ENCODE measurements at places on chromosomes 1 and 21. TPM values are rescaled to one million over a fixed set of nuclear protein-coding genes. Genes with fewer than 3 reads are reported as not detected.

LORICRIN gene
- total RNA-seq, result not detected

- no peak for DNase-seq
These were observed 27.8 kb upstream of the FMO4 start for GRCh38 chr1:171286032-171286705.

DNA sequence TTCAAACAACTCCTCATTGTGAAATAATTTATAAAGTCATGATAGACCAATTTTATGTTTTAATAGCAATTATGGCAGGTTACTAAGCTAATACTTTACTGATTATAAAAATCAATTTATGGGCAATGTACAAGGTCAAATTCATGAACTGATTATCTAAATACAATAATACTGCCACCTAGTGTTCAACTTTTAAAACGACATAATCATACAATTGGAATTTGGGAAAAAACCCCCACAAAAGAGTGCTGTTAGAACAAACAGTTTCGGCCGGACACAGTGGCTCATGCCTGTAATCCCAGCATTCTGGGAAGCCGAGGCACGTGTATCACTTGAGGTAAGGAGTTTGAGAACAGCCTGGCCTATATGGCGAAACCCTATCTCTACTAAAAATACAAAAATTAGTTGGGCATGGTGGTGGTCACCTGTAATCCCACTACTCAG lies 14.0 kb downstream of the GTF2B start:
- DNase-seq, result peak; percentile 45

DNA sequence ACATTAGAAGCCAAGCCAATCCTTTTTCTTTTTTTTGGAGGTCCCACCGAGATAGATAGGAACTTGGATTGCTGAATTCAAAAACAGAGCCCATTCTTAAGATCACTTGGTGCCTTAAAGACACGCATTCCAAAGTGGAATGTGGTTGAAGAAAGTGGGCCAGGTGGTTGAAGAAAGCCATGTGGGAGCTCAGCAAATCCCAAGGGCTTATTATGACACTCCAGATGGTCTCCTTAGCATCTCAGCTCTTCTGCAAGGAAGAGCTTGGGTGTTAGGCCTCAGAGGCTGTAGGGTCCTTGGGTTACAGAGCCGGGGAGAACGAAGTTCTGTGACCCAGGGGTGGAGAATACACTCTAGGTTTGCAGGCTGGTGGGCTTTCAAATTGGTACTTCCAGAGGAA lies 13.5 kb downstream of the TOR3A start:
- no peak for DNase-seq

AK4 gene
- 331 TPM for total RNA-seq

GRCh38 chr1:238681451-238681850 lies 704.9 kb upstream of the CHRM3 start:
- DNase-seq, result no peak

DNA sequence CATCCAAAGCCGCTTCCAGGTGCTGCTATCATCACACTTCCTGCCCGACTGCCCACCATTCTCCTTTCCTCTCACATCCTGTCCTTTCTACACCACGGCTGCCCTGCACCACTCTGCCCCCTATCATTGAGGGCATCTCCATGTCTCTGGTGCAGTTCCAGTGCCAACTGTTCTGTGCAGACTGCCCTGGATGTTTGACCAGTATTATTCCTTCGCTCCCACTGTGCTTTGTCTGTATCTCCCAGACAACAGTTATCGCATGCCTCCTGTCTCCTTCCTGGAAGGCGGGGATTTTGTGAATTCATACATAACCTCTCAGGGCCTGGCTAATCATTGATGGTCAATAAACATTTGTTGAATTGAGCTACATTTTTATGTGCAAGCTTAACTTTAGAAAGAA lies 63.6 kb upstream of the GNG12 start:
- no peak for DNase-seq

DNA sequence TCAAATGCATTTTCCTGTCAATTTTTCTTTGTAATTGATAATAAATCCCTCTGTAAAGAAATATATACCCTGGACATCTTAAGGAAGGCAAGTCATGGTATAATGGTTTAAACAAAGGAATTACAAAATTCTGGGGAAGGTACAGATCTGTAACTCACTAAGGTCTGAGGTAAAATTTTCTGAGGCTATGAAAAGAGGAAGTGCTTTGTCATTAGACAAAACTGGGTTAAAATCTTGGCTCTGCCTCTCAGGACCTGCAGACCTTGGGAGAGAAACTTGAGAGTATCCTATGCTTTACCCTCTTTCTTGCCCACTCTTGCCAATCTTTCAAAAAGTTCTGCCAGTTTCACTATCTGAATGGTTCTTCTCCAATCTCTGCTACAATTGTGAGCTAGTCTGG lies 26.8 kb upstream of the BEND5 start:
- DNase-seq, result no peak

GRCh38 chr1:32818804-32819541 lies 1.5 kb downstream of the S100PBP start:
- no peak for DNase-seq

DNA sequence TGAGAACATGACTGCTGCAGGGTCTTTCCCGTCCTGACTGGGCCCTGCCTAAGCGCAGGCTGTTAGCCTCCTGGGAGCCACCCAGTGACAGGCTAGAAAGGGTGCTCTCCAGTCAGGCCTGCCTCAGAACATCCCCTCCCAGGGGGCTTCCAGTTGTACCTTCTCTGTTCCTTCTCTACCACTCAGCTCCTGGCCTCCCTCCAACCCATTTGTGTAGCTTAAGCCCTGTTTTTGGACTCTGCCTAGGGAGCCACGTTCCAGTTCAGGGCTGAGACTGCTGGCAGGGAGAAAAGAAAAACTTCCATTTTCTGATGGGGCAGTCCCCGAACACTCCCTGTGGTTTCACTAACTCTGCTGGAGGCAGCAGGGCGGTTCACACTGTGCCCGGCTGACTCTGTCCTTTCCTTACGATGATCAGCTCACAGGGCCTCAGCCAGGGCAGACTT lies 15.3 kb upstream of the POU3F1 start:
- no peak for DNase-seq

PTPN7 gene
- total RNA-seq, result not detected

C4BPB gene
- not detected for total RNA-seq

SPATA1 gene
- total RNA-seq, result 0.55 TPM

All from endodermal cell (in vitro differentiated cells).